ENCODE measurements at places on chromosomes 13 and 19. TPM values are rescaled to one million over a fixed set of nuclear protein-coding genes. Genes with fewer than 3 reads are reported as not detected.

DNA sequence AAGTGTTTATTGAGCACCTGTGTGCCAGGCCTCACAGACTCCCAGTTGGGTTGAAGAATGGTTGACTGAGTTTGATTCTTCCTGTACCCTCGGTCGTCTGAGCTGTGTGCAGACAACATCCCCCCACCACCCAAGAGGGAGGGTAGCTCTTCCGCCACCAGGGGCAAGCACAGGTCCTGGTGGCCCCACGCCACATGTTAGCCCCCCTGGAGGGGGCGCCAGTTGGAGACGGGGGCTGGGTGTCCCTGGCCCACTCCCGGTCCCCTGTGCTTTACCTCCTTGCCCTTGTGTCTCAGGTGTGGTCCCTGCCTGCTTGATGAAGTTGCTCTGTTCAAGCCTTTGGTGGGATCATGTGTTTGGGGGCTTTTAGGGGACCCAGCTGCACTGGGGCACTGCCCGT lies 27.2 kb downstream of the COLGALT1 start:
- DNase-seq, result no peak

- no peak for DNase-seq
Measured at GRCh38 chr13:27834095-27834494, 41.8 kb downstream of the GSX1 start.

DNA sequence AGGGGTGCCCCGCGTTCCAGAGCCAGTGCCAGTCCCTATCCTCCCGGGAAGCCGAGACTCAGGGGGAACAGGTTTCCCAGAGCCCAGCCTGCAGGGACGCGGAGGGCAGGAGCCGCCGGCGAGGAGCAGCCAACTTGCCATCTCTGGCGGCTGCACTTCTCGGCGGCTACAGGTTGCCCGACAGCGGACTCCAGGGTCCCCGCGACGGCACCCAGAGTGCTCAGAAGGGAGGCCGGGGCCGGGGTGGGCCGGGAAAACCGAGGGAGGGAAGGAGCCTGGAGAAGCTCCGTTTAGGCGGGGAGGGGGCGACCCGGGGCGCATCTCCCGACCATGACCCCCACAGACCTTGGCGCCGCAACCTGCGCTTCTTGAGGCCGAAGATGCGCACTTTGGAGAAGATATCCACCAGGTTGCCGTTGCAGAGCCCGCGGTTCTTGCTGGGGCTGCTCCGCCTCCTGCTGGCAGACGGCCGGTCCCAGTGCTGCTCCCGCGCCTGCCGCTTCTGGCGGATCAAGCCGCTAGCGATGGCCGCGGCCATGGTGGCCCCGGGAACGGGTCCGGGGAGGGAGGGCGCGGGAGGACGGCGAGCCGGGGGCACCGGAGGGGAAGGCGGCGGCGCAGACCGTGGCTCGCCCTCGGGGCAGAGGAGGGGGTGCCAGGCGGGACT lies 463.8 kb downstream of the ITGBL1 start:
- DNase-seq, result peak; percentile 28

- no peak for DNase-seq
Measured at GRCh38 chr19:29187676-29188075, 25.3 kb downstream of the UQCRFS1 start.

GRCh38 chr19:3360421-3361383 lies 5.7 kb upstream of the NFIC start:
- DNase-seq, result peak; percentile 94

DNA sequence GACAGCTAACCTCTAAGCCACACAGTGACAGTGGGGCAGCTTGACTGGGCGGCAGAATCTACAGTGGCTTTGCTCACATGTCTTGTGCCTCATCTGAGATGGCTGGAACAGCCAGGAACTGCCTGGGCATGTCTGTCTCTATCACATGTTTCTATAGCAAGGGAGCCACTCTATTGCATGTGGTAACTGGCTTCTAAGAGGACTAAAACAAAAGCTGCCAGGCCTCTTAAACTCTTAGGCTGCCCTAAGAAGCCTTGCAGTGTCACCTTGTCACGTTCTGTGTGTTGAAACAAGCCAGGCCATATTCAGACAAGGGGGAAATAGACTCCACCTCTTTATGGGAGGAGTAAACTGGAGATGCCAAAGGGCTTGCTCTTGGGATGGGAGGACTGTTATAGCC lies 122.9 kb upstream of the MAB21L1 start:
- DNase-seq, result no peak

DNA sequence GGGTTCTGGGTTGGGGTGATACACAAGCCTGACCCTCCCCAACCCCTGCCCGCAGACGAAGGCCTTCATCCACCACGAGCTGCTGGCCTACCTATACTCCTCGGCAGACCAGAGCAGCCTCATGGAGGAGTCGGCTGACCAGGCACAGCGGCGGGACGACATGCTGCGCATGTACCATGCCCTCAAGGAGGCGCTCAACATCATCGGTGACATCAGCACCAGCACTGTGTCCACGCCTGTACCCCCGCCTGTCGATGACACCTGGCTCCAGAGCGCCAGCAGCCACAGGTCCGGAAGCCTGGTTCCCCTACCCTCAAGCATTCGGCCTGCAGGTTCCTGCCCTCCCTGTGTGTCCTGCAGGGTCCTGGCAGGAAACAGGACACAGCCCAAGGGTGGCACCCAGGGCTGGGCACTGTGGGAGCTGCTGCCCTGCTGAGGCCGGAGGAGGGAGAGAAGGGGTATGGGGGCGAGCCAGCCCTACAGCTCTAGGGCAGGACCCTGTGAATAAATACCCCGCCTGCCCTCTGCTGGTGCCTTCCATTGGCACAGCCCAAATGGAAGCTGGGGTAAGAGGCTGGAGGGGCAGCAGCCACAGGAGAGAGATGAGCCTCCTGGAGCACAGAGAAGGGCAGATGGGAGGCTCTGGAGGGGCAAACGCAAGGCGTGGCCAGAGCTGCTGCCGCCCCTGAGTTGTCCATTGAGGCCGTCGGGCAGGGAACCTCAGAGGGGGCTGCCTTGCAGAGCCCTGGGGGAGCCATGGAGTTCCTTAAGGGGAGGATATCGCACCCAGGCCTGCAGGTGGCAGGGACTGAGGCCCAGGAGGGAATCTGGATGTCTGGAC lies 6.8 kb downstream of the TMED1 start:
- no peak for DNase-seq

GRCh38 chr13:71338070-71338469 lies 528.9 kb downstream of the DACH1 start:
- DNase-seq, result no peak

The TUBA3C gene
- polyA plus RNA-seq, result 0.14 TPM

The ZNF534 gene
- polyA plus RNA-seq, result 0.34 TPM

The NDUFA13 gene
- polyA plus RNA-seq, result 1,226 TPM

Measured in right cardiac atrium (tissue), 5 donors.